ENCODE measurements at places on chromosomes 2 and 18. TPM values are rescaled to one million over a fixed set of nuclear protein-coding genes. Genes with fewer than 3 reads are reported as not detected.

GRCh38 chr2:36416370-36417165 lies 61.0 kb downstream of the CRIM1 start:
- peak; percentile 30 for DNase-seq

DNA sequence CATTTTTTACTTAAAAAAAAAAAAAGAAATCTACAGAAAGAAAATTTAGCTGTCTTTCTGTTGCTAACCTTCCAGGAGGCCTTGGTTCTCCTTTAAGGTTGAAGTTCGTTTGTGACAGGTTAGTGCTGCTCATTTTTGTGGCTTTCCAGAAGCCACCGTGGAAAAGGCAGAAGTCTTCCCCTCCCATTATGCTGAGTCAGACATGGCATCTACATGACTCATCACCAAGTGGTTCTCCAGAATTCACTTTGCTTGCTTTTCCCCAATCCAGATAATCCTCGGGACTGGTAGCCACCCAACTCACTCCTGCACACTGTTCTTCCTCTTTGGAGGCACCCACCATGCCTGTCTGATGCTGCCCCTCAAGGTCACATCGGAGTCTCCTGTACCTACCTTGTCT lies 228.7 kb downstream of the PIK3C3 start:
- DNase-seq, result no peak

HOXD9 gene
- total RNA-seq, result 2.7 TPM

EMX1 gene
- 2.7 TPM for total RNA-seq

PRKD3 gene
- 33.7 TPM for total RNA-seq

DNA sequence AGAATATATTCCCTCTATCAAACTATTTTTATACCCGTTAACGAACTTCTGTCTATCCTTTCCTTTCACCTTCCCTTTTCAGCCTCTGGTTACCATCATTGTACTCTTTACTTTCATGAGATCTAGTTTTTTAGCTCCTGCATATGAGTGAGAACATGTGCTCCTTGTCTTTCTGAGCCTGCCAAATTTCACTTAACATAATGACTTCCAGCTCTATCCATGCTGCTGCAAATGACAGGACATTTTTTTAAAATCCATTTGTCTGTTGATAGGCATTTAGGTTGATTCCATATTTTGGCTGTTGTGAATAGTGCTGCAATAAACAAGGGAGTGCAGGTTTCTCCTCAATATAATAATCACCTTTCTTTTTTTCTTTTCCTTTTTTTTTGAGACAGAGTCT lies 8.2 kb upstream of the CCDC195 start:
- DNase-seq, result no peak

ATG16L1 gene
- 55.4 TPM for total RNA-seq

MAB21L4 gene
- 9.8 TPM for total RNA-seq

- DNase-seq, result no peak
These were observed 65.5 kb downstream of the PARD6G start for GRCh38 chr18:80181642-80182461.

RAX gene
- total RNA-seq, result not detected

EFHD1 gene
- 1.6 TPM for total RNA-seq

- DNase-seq, result no peak
These were observed 14.7 kb downstream of the ARHGAP25 start for GRCh38 chr2:68749345-68749744.

CAPN14 gene
- total RNA-seq, result 0.16 TPM

GRCh38 chr2:215994911-215995310 lies 18.4 kb downstream of the MREG start:
- DNase-seq, result no peak

- DNase-seq, result no peak
These were observed 17.5 kb upstream of the CDC42EP3 start for GRCh38 chr2:37688771-37689468.

GPR45 gene
- total RNA-seq, result not detected

CFAP210 gene
- not detected for total RNA-seq

VSNL1 gene
- 0.96 TPM for total RNA-seq

DNA sequence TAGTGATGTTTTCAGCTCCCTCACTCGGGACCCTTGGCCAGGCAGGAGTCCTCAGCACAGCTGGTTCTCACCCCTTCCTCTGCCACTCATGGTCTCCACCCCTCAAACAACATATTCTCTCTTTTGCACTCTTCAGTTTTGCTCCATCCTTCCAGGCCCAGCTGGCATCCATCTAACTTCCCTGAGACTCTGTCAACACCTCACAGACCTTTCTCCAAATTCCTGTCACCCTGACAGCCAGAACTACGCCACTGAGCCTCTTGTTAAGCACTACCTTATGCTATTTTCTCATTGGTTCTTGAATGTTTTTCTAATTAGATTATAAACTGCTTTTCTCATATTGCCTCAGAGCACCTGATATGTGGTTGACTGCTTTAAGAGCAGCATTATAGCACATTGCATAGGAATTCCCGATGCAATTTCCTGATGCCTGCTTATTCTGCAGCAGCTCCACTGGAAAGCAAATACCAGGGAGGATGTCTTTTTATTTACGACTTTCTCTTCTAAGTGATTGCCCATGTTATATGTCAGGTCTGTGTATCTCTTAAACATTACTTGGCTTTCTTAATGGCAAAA lies 12.4 kb upstream of the INO80C start:
- no peak for DNase-seq

DNA sequence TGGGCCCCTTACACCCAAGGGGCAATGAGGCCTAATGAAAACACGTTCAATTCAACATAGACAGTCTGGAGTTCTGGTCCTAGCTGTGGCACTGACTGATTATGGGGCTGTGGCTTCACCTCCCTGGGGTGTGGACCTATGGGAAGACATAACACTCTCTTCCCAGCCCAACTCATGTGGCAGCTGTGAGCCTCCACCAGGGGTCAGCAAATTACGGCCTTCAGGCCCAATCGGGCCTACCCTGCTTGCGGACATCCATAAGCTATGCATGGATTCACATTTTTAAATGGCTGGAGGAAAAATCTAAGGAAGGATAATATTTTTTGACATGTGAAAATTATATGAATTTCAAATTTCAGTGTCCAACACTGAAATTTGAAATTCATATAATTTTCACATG lies 101.3 kb downstream of the LOXHD1 start:
- DNase-seq, result no peak

- DNase-seq, result no peak
These were observed 16.4 kb downstream of the EPC2 start for GRCh38 chr2:148660999-148661398.

GRCh38 chr2:134361648-134362047 lies 107.8 kb downstream of the MGAT5 start:
- DNase-seq, result no peak

ASIC4 gene
- total RNA-seq, result not detected

DNA sequence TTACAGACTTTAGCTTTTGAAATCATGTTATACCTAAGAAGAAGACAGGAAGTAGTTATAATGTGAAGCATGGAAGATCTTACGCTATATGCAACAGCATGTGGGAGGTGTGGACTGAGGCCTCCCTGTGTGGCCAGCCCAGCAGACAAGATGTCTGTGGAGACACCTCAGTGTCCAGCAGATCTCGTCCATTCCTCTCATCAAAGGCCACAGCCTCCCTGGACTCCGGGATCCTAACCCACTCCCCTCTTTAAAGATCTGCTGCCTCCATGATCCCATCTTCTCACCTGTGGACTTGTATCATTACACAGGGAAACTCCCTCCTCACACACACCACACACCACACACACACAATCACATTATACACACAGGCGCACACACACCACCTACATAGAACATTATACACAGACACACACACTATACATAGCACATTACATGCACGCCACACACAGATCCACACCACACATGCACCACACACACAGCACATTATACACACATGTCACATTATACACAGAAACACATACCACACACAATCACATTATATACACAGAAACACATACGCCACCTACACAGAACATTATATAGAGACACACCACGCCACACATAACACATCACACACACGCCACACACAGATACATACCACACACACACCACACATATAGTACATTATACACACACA lies 89.5 kb downstream of the PXDN start:
- no peak for DNase-seq

- DNase-seq, result no peak
These were observed 5.8 kb upstream of the PAX8 start for GRCh38 chr2:113284476-113284875.

DNA sequence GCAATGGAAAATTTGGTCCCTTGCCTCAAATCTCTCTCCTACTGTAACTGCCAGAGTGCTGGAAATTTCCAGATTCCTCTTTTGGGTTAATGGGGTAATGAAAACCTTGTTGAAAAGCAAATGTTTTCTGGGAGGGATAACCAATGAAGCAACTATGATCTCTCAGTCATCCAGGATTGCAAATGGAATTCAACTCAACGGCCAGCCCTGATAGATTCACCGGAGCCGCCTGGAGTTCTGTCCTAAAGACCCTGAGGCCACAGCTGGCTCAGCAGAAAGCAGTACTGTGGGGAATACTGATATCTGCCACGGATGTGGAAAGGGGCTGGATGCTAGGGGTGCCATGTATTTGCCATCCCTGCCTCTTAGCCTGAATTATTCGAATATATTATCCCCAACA lies 167.8 kb downstream of the NRP2 start:
- DNase-seq, result no peak

DNA sequence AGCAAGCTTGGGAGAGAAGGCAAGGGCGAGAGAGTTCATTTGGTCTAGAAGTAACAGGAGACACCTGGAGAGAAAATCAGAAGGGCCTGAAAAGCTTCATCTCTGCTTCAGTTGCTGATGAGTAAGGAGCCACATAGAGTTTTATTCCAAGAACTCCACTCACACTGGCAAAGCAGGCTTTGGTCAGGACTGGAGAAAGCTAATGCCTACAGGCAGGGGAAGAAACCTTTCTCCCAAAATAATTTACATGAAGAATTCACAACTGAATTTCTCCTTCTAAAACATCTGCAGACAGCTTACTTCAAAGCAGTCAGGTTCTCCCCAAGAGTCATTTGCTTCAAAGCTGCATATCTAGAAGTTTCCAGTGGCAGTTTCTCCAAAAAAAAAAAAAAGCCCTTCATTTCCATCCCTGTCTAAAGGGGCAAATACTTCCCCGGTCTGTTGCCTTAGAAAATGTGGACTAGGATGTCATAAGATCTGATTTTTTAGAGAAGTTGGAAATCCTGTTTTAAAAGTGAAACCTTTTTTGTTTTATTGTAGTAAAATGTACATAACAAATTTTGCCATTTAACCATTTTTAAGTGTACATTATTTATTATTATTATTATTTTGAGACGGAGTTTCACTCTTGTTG lies 46.3 kb downstream of the TMEM247 start:
- DNase-seq, result no peak

DNA sequence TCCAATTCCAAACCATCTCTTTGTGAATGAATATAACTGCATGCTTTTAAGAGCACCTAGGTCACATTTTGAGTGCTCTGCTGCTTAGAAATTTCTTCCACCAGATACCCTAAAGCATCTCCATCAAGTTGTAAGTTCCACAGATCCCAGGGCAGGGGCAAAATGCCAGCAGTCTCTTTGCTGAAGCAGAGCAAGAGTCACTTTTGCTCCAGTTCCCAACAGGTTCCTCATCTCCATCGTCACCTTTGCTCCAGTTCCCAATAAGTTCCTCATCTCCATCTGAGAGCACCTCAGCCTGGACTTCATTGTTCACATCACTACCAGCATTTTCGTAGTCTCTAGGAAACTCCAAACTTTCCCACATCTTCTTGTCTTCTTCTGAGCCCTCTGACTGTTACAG lies 116.7 kb upstream of the ALKAL2 start:
- no peak for DNase-seq
